WTC11 (cell line): ENCODE measurements at places on chromosomes 16 and 17. TPM values are rescaled to one million over a fixed set of nuclear protein-coding genes. Genes with fewer than 3 reads are reported as not detected.

GRCh38 chr16:27586711-27587110, 36.8 kb downstream of the KATNIP start:
- H3K36me3 ChIP-seq, result peaks cover 6% of the 10 kb centered on the region
- DNase-seq, result no peak
- no peaks in the 10 kb centered on the region for H3K4me1 ChIP-seq
- H3K27me3 ChIP-seq, result no peaks in the 10 kb centered on the region
- H3K4me3 ChIP-seq, result no peak overlapping the region
- H3K27ac ChIP-seq, result no peak overlapping the region

- peak overlapping the region; percentile 29; the same call in 1 of the 2 replicates for H3K4me3 ChIP-seq
- H3K27ac ChIP-seq, result no peak overlapping the region
- H3K27me3 ChIP-seq, result peaks cover 63% of the 10 kb centered on the region
- H3K4me1 ChIP-seq, result peaks cover 36% of the 10 kb centered on the region
- H3K36me3 ChIP-seq, result no peaks in the 10 kb centered on the region
Observed at GRCh38 chr16:62033065-62033464, 3.2 kb downstream of the CDH8 start.

DNA sequence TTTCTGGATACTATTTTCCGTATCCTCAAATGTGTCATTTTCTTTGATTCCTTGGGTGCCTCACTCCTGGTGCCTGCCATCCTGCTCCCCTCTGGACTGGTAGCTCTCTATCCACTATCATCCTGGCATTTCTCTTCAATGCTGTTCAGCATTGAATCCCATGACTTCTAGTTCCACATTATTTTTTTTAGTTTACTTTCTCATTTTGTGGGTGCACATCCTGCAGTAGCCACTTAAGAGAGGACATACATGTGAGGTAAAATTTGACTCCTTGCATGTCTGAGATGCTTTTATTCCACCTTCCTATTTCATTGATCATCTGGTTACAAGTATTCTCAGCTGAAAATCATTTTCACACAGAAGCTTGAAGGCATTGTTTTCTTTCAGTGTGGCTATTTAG, 19.1 kb downstream of the ALOX15 start:
- no peak overlapping the region for H3K4me3 ChIP-seq
- DNase-seq, result no peak

GRCh38 chr17:57971572-57971971, 16.4 kb upstream of the CUEDC1 start:
- H3K27ac ChIP-seq, result peak overlapping the region; percentile 38; the same call in 1 of the 2 replicates
- no peak overlapping the region for H3K4me3 ChIP-seq
- no peaks in the 10 kb centered on the region; the same call in 1 of the 2 replicates for H3K27me3 ChIP-seq
- DNase-seq, result no peak
- peaks cover 8% of the 10 kb centered on the region for H3K4me1 ChIP-seq

The PIPOX gene
- total RNA-seq, result 32.4 to 34.2 TPM (median 34.1 TPM) in 3 replicates

DNA sequence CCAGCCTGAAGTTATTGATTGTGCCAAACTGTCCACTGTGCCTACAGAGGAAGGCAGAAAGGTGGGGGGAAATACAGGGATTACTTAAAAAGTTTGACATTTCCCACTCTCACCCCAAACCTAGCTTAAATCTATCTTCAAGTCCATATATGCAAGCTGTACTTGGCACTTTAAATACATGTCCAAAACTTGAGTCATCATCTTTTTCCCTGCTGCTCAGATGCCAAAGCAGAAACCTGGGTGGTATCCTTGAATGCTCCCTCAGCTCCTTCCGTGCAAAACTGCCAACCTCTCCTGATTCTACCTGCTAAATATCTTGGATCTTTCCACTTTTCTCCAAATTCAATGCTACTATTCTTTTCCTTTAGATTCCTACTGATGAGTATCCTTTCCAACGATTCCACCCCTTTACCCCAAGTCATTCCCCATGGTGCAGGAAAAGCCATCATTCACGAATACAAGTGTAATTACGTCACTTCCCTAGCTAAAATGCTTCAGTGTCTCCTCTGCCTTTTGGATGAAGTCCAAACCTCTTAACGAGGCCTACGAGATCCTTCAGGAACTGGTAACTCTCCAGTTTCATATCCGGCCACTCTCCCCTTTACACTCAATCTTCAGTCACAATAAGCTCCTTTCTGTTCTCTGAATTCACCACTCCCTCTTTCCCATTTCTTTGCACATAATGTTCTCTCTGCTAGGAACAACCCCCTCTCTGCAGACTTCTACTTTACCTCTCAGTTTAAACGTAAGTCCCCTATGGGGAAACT, 9.3 kb downstream of the BECN1 start:
- peaks cover 68% of the 10 kb centered on the region for H3K36me3 ChIP-seq
- H3K4me3 ChIP-seq, result no peak overlapping the region
- H3K27me3 ChIP-seq, result no peaks in the 10 kb centered on the region
- no peak overlapping the region for H3K27ac ChIP-seq
- H3K4me1 ChIP-seq, result no peaks in the 10 kb centered on the region

The RPA1 gene
- total RNA-seq, result 158 to 177 TPM (median 163 TPM) in 3 replicates

GRCh38 chr16:70740914-70741782, 55.3 kb upstream of the MTSS2 start:
- no peak for DNase-seq
- peak overlapping the region; percentile 68; the same call in 1 of the 2 replicates for H3K27ac ChIP-seq
- peaks cover 13% of the 10 kb centered on the region for H3K4me1 ChIP-seq
- no peaks in the 10 kb centered on the region for H3K27me3 ChIP-seq
- H3K4me3 ChIP-seq, result no peak overlapping the region
- peaks cover 19% of the 10 kb centered on the region for H3K36me3 ChIP-seq

The FOXK2 gene
- 57.7 to 65.7 TPM (median 62.7 TPM) in 3 replicates for total RNA-seq

- peaks cover 98% of the 10 kb centered on the region for H3K27me3 ChIP-seq
- peaks cover 4% of the 10 kb centered on the region for H3K4me1 ChIP-seq
- H3K36me3 ChIP-seq, result peaks cover 3% of the 10 kb centered on the region; the same call in 1 of the 2 replicates
- H3K27ac ChIP-seq, result no peak overlapping the region
Observed at GRCh38 chr17:79820959-79821330, 18.3 kb downstream of the CBX4 start.

The ADAM11 gene
- total RNA-seq, result 3.0 to 4.1 TPM (median 3.2 TPM) in 3 replicates

DNA sequence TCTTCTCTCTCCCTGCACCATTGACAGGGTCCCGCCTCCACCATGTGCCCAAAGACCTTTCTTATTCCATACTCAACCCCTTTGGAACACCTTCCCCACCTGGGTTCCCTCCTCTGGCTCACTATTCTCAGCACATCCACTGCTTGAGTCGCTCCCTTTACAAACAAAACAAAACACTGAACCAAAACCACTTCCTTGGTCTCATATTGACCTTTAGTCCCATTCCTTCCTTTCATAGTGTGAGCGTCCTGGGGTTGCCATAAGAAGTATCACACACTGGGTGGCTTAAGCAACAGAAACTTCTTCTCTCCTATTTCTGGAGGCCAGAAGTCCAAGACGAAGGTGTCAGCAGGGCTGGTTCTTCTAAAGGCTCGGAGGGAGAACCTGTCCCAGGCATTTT, 6.1 kb upstream of the TNRC6C start:
- no peak for DNase-seq
- H3K4me3 ChIP-seq, result no peak overlapping the region
- peaks cover 37% of the 10 kb centered on the region for H3K4me1 ChIP-seq
- no peak overlapping the region for H3K27ac ChIP-seq
- peaks cover 36% of the 10 kb centered on the region for H3K27me3 ChIP-seq

DNA sequence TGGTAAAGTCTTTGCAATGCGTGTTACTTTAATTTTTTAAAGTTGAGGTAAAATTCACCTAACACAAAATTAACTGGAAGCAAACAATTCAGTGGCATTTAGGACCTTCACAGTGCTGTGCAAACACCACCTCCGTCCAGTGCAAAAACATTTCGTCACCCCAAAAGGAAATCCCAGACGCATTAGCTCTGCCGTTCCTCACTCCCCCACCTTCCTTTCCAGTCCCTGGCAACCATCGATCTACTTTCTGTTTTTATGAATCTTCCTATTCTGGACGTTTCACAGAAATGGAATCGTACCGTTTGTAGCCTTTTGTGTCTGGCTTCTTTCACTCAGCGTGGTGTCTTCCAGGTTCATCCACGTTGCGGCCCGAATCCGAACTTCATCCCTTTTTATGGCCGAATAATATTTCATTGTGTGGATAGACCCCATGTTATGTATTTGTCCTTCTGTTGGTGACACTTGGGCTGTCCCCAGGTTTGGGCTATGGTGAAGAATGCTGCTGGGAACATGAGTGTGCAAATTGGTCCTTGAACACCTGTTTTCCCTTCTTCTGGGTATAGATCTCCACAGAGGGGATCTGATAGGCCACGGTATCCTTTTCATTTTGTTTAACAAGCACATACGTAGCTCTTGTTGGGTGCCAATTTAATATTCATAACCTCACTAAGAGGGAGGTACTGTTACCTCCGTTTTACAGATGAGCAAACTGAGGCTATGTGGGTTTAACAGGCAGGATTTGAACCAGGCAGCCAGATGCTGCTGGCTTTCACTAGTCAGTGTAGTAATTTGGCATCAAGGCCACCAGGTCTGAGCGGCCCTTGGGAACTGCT, 232.0 kb upstream of the GSE1 start:
- H3K27ac ChIP-seq, result no peak overlapping the region
- no peak overlapping the region for H3K4me3 ChIP-seq
- peaks cover 12% of the 10 kb centered on the region for H3K4me1 ChIP-seq
- no peak for DNase-seq
- H3K27me3 ChIP-seq, result no peaks in the 10 kb centered on the region

The SEZ6L2 gene
- total RNA-seq, result 58.2 to 68.5 TPM (median 64.2 TPM) in 3 replicates

The CTRB2 gene
- total RNA-seq, result 5.8 to 11.8 TPM (median 6.8 TPM) in 3 replicates

The ODAD4 gene
- 1.2 to 2.1 TPM (median 1.9 TPM) in 3 replicates for total RNA-seq

The RAPGEFL1 gene
- 19.9 to 23.0 TPM (median 19.9 TPM) in 3 replicates for total RNA-seq

DNA sequence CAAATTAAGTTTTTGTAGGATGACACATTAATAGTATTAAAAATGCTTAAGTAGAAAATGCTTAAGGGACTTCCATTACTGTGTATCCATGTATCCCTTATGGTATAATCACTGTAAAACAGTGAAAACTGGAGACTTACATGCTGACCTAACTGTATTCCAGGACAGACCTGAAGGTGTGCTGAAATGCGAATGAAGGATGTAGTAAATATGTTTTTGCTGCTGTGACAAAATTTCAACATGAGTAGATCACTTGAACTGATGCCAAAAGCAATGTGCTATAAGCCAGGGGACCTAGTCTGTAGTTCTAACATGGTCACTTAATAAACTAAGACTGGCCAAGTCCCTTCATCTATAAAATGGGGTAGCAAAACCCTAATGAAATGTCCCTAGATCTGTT, 142.0 kb upstream of the CORO6 start:
- no peaks in the 10 kb centered on the region for H3K36me3 ChIP-seq
- no peak for DNase-seq
- peaks cover 13% of the 10 kb centered on the region for H3K27me3 ChIP-seq
- H3K27ac ChIP-seq, result no peak overlapping the region
- no peak overlapping the region for H3K4me3 ChIP-seq
- peaks cover 17% of the 10 kb centered on the region for H3K4me1 ChIP-seq

GRCh38 chr17:38444151-38444550, 15.9 kb downstream of the ARHGAP23 start:
- H3K27me3 ChIP-seq, result no peaks in the 10 kb centered on the region
- peak; percentile 76 for DNase-seq
- H3K4me3 ChIP-seq, result no peak overlapping the region

DNA sequence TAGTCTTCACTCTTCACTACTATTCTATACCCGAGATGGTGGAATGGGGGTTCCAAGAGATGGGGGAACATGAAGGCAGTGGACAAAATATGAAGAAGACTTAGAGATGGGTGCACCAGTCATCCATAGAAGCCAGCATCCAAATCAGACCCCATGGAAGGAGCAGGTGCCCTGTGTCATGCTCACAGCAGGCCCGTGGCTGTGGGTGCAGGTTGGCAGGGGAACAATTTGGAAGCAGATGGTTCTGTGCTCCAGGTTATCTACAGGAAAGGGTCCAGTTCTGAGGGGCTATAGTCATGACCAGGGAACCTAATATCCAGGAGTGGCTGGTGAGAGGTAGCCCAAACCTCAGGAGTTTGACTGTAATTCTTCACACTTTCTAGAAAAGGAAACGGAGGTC, 9.6 kb upstream of the LPCAT2 start:
- H3K4me3 ChIP-seq, result no peak overlapping the region
- no peak overlapping the region for H3K27ac ChIP-seq
- no peak for DNase-seq
- peaks cover 4% of the 10 kb centered on the region; the same call in 1 of the 2 replicates for H3K36me3 ChIP-seq
- H3K4me1 ChIP-seq, result peaks cover 17% of the 10 kb centered on the region

DNA sequence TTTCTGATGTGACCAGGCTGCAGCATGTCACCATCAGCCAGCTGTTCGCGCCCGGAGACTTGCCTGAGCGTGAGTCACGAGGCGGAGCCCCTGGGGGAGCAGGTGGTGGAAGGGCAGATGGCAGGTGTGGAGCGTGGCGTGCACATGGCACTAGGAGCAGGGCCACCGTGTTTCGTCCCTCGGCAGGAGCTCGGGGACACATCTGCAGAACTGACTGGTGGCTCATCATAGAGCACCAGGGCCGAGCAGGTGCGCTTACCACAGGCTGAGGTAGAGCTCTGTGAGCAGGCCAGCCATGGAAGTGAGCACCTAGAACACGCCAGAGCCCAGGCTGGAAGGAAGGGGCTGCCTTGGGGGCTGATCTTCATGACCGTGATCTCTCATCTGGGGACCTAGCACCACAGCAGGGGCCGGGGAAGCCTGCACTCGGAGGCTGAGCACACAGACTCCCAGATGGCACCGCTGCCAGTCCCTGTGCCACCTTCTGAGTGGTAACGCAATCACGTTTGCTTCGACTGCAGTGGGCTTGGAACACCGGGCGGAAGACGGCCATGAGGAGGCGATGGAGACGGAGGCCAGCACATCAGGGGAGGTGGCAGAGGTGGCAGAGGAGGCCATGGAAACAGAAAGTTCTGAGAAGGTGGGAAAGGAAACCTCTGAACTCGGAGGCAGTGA, 61.8 kb upstream of the ENDOV start:
- H3K36me3 ChIP-seq, result peaks cover 68% of the 10 kb centered on the region
- no peak for DNase-seq
- no peak overlapping the region for H3K27ac ChIP-seq
- H3K4me3 ChIP-seq, result no peak overlapping the region
- H3K4me1 ChIP-seq, result no peaks in the 10 kb centered on the region
- no peaks in the 10 kb centered on the region for H3K27me3 ChIP-seq

- no peak overlapping the region for H3K27ac ChIP-seq
- H3K4me3 ChIP-seq, result no peak overlapping the region
- peaks cover 3% of the 10 kb centered on the region; the same call in 1 of the 2 replicates for H3K36me3 ChIP-seq
- no peaks in the 10 kb centered on the region for H3K27me3 ChIP-seq
- no peak for DNase-seq
Observed at GRCh38 chr17:53633856-53634255, 188.9 kb upstream of the KIF2B start.

- no peak overlapping the region for H3K4me3 ChIP-seq
- H3K36me3 ChIP-seq, result peaks cover 21% of the 10 kb centered on the region
- DNase-seq, result no peak
Observed at GRCh38 chr16:67608364-67608763, 36.6 kb upstream of the CARMIL2 start.

GRCh38 chr17:32941419-32942032, 13.6 kb downstream of the TMEM98 start:
- H3K36me3 ChIP-seq, result peaks cover 37% of the 10 kb centered on the region
- no peak overlapping the region for H3K27ac ChIP-seq
- H3K4me3 ChIP-seq, result no peak overlapping the region
- peaks cover 3% of the 10 kb centered on the region; the same call in 1 of the 2 replicates for H3K27me3 ChIP-seq
- no peak for DNase-seq
- peaks cover 18% of the 10 kb centered on the region for H3K4me1 ChIP-seq
